SJSA1 (cell line): ENCODE measurements at places on chromosomes 3 and 15. TPM values are rescaled to one million over a fixed set of nuclear protein-coding genes. Genes with fewer than 3 reads are reported as not detected.

The PCLAF gene
- total RNA-seq = 116 and 125 TPM in 2 replicates

The RHCG gene
- not detected in 2 replicates for total RNA-seq

The SIAH2 gene
- 22.7 and 24.6 TPM in 2 replicates for total RNA-seq

The CAPN3 gene
- 0.11 TPM in 1 of 2 replicates, not detected in the other for total RNA-seq

The TMCO5A gene
- total RNA-seq = not detected in 2 replicates

The LRTM1 gene
- total RNA-seq = not detected in 2 replicates

The GOLGA6L4 gene
- 0.16 and 2.1 TPM in 2 replicates for total RNA-seq

The MAP1A gene
- total RNA-seq = 37.3 and 58.7 TPM in 2 replicates

The GLDN gene
- 0.32 TPM in 1 of 2 replicates, not detected in the other for total RNA-seq

The SLC9C1 gene
- total RNA-seq = not detected in 2 replicates

The ADAMTSL3 gene
- 1.7 and 2.6 TPM in 2 replicates for total RNA-seq

DNA sequence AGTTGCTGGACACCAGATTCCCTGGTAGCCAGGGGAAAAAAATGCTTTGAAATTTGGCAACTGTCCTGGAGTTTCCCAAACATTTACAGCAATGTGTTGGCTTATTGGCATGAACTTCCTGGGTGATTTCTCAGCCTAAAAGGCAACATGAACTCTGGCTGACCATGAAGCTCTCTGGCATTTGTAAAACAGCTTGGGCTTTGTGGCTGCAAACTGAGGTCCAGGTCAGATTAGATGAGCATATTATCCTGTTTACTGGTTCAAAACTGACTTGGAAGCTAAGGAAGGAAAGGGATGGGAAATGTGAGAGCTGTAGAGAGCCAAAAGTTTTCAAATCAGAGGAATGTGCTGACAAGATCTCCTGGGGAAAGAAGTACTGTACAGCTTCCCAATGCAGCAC is 139.0 kb downstream of the P3H2 start:
- no peaks in the 10 kb centered on the region for H3K27me3 ChIP-seq
- H3K4me3 ChIP-seq = no peak overlapping the region
- peak overlapping the region; percentile 31; the same call in 1 of the 2 replicates for H3K27ac ChIP-seq
- peaks cover 25% of the 10 kb centered on the region for H3K4me1 ChIP-seq
- peaks cover 38% of the 10 kb centered on the region for H3K36me3 ChIP-seq

GRCh38 chr3:33490641-33491241 is 50.5 kb upstream of the UBP1 start:
- H3K4me3 ChIP-seq = no peak overlapping the region
- peaks cover 8% of the 10 kb centered on the region for H3K4me1 ChIP-seq
- no peaks in the 10 kb centered on the region for H3K36me3 ChIP-seq

GRCh38 chr3:42515976-42516375 is 13.5 kb downstream of the VIPR1 start:
- no peak for DNase-seq
- no peak overlapping the region for H3K27ac ChIP-seq
- H3K4me1 ChIP-seq = no peaks in the 10 kb centered on the region
- no peak overlapping the region for H3K4me3 ChIP-seq

DNA sequence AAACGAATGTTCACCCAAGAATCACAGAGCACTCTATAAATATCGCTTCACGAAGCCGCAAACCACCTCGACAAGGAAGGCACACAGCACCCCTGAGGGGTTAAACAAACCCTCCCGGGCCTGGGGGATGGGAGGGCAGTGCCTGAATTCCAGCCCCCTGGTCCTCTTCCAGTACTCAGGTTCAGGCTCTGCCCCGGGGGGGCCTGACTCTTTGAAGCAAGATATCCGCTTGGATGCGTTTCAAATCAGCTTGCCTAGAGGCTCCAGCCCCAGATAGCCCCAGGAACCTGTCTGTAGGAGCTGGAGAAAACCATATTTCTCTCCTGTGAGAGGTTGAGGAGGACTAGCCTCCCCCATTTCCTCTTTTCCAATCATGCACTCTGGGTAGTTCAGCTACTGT is 194.7 kb downstream of the WNT5A start:
- H3K4me1 ChIP-seq = peaks cover 6% of the 10 kb centered on the region
- no peak overlapping the region for H3K4me3 ChIP-seq
- no peaks in the 10 kb centered on the region for H3K36me3 ChIP-seq
- no peaks in the 10 kb centered on the region for H3K27me3 ChIP-seq

DNA sequence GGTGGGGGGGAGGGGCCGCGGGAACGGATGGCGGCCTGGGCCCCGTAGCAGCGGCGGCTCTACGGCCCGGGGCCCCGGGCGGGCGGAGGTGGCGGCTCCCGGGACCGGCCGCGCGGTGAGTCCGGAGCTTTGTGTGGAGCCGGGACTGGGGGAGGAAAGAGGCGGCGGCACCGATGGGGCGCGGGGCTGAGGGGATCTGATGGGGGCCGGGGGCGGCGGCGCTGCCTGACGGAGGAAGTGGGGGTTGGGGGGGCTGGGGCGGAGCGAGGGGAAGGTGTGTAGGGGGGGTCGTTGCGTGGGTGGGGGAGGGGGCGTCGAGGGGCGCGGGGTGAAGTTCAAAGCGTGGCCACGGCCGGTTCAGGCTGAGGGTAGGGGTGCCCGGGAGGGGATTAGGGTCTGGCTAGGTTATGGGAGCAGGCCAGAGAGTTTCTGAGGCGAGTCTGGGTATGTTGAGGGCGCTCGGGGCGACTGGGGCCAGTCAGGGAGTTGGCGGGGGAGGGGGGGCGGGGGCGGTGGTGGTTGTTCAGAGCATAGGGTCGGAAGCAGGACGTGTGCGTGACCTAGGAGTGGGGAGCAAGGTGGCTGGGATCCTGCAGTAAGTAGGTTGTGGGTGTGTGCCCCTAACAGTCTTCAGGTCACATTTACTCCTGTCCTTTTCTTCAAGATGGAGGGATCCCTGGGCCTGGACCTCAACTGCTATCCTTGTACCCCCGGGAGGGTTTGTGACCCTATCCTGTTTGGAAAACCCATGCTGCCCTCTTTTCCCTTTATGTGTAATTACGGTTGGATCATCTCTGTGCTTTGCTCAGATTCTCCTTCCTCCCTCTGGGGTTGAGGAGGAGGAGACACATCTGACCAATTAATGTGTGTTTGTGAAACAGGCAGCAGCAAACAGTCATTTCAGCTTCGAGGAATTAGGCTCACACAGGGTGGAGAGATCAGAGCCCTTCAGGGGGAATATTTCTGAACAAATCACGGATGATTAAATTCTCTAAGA is 644 bp downstream of the ZNF609 start:
- peak overlapping the region; percentile 44 for H3K4me3 ChIP-seq
- no peaks in the 10 kb centered on the region for H3K27me3 ChIP-seq
- peak; percentile 79 for DNase-seq
- H3K4me1 ChIP-seq = peaks cover 21% of the 10 kb centered on the region
- peaks cover 18% of the 10 kb centered on the region; the same call in 1 of the 2 replicates for H3K36me3 ChIP-seq
- H3K27ac ChIP-seq = peak overlapping the region; percentile 10

DNA sequence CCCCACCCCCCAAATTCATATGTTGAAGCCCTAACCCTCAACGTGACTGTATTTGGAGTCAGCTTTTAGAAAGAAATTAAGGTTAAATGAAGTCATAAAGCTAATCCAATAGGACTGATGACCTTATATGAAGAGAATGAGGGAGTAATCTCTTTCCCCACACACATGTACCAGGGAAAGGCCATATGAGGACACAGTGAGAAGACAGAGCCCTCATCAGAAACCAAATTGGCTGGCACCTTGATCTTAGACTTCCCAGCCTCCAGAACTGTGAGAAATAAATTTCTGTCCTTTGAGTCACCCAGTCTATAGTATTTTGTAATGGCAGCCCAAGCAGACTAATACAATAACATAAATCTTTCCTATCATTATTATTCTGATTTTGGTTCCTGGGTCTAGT is 194.7 kb upstream of the NANOGP8 start:
- H3K4me3 ChIP-seq = no peak overlapping the region
- H3K27ac ChIP-seq = no peak overlapping the region
- H3K4me1 ChIP-seq = no peaks in the 10 kb centered on the region
- H3K27me3 ChIP-seq = no peaks in the 10 kb centered on the region
- DNase-seq = no peak
- no peaks in the 10 kb centered on the region for H3K36me3 ChIP-seq

- no peak overlapping the region for H3K4me3 ChIP-seq
- no peaks in the 10 kb centered on the region for H3K27me3 ChIP-seq
- 0 out of 2 replicates have a peak, but pooled peaks cover 5% of the 10 kb centered on the region for H3K36me3 ChIP-seq
- DNase-seq = no peak
Measured at GRCh38 chr3:177162742-177163141, 34.5 kb downstream of the TBL1XR1 start.

DNA sequence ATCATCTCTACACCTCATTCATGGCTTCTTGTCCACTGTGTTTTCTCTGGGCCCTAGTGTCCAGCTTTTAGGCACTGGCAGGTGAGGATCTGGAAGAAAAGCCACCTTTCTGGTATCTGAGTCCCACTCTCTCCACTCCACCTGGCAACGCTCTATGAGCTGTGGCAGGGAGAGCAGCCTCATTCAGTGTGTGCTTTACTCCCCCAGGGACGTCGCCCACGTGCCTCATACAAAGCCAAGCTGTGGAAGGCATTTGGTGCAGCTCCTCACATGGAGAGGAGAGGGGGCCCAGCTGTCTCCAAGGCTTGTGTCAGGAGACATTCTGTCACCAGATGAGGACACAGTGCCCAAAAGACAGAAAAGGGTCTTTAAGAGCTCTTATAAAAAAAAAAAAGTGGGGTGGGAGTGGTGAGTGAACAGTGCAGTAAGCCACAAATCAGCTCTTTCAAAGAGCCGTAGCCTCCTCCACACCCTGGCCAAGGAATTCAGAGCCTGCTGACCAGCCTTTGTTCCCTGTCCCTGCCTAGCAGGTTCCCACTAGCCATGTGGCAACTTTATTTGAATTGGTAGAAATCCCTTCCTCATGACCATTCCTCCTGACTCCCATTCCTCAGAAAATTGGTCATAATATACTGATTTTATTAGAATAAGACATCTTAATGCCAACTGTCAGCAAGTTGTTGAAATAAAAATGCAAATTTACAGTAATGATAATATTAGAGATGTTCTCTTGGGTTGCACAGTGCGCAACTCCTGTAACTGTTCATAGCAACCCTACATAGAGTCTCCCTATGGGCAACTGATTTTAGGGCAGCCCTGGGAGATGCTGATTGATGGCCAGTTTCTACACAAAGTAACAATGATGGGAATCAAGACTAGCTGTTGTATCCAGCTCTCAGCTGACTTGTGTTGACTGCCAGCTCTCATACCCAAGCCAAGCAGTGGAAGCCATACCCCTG is 29.5 kb downstream of the GALNT15 start:
- no peak overlapping the region for H3K4me3 ChIP-seq
- no peaks in the 10 kb centered on the region for H3K36me3 ChIP-seq
- no peaks in the 10 kb centered on the region for H3K27me3 ChIP-seq
- DNase-seq = peak; percentile 25

- no peak for DNase-seq
- H3K36me3 ChIP-seq = no peaks in the 10 kb centered on the region
- H3K4me1 ChIP-seq = no peaks in the 10 kb centered on the region
- no peak overlapping the region for H3K27ac ChIP-seq
- no peak overlapping the region for H3K4me3 ChIP-seq
- no peaks in the 10 kb centered on the region for H3K27me3 ChIP-seq
Measured at GRCh38 chr3:149415484-149415883, 38.0 kb upstream of the TM4SF1 start.

DNA sequence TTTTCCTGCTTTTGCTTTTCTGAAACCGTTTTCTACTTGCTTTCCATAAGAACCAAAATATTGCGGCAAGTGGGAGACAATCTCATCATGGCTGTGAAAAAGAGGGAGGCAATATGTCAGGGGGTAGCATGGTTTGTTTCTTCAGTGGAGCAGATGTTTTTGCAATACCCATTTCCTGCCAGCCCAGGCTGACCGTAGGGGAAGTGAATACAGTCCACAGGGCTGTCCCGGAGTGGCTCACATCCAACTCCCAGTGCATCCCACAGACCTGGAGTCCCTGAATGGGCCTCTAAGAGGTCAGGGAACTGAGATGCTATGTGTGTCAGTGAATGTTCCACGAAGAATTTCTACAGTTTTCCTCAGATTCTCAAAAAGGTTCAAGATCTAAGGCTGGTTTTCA is 69.6 kb downstream of the EPHB1 start:
- H3K4me1 ChIP-seq = no peaks in the 10 kb centered on the region
- no peaks in the 10 kb centered on the region for H3K27me3 ChIP-seq
- H3K36me3 ChIP-seq = no peaks in the 10 kb centered on the region

- DNase-seq = no peak
- H3K27me3 ChIP-seq = no peaks in the 10 kb centered on the region
- no peak overlapping the region for H3K4me3 ChIP-seq
- no peaks in the 10 kb centered on the region for H3K4me1 ChIP-seq
Measured at GRCh38 chr15:65731926-65732325, 60.2 kb downstream of the DENND4A start.
